MG63 (cell line): ENCODE measurements at places on chromosomes 2 and 18.

- no peak for DNase-seq
These were observed 268.4 kb downstream of the IRS1 start for GRCh38 chr2:226531061-226531810.

GRCh38 chr2:611519-611918, 65.7 kb downstream of the TMEM18 start:
- DNase-seq: no peak

DNA sequence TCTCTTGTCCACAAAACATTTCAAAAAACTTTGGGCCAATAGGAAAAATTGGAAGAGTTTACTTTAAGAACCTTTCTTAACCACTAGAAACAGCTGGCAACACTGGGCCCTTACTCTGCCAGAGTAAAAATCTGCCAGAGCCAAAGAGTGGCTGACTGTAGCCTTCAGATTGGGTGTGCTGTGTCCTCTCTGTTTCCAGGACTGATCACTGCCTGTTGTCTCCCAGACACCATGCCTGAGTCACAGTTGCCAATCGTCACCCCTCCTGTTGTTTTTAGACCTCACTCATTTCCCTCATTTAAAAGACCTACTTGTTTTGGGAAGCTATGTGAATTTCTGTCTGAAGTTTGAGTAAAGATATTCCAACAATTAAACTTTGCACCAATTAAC, 159.1 kb downstream of the PPP1R1C start:
- DNase-seq: peak; percentile 63

- no peak for DNase-seq
These were observed 156.5 kb downstream of the ARL6IP6 start for GRCh38 chr2:152874955-152875354.

DNA sequence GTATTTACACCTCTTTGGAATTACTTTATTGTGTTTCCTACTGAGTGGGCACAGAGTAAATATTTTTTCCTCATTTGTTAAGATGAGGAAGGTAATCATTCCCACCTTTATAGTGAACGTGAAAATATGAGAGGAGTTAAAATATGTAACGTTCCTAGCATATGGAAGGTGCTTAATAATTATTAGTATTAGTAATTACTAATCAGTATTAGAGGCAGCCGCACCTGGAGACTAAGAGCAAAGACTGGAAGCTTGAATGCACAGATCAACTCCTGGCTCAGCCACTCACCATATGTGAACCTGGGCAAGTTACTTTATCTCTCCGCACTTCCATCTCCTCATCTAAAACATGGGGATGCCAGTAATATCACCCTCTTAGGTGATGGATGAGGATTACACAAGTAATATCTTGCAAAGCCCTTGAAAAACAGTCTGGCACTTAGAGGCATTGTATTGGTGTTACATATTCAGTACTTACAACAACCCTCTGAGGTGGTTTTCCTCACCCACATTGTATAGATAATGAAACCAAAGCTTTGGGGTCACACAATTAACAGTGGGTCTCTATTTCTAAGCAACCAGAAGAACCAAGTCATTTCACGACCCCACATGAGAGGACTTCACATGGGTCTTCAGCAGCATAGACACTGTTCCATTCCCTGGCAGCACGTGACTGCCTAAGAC, 100.3 kb upstream of the KCTD1 start:
- no peak for DNase-seq

DNA sequence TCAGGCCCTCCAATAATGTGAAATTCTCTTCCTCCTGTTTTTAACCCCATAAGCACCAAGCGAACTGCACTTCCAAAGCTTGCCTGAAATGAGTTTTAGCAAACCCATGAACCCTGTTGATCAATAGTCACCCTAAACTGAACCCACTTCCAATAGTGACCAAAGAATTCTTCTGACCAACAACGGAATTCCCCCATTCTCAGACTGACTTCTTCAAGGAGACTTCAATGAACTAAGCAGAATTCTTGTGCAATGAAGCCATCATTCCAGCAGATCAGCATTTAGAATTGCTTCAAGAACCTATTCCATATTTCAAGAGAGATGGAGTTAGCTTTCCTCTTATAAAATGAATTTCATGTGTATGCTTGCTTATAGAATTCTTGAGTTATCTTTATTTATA, 176.9 kb upstream of the FN1 start:
- no peak for DNase-seq

DNA sequence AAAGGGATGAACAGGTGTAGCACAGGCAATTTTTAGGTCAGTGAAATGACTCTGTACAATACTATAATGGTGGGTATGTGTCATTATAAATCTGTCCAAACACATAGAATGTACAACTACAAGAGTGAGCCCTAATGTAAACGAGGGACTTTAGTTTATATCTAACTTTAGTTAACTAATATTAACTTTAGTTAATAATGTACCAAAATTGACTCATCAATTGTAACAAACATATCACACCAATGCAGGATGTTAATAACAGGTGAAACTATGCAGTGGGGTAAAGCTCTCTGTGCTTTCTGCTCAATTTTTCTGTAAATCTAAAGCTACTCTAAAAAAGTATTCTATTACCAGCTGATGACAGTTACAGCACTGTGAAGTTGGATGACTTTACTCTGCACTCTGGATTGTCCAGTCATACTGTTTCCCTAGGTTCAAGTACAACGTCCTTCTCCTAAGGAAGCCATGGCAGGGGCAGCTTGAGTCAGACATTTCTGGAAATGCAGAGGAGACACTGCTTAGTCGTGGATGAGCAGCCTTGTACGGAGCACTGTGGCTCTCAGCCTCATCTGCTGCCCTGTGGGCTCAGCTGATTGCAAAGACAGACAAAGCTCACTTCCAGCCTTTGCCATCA, 26.1 kb downstream of the TGFA start:
- DNase-seq: no peak

- DNase-seq: no peak
These were observed 41.0 kb downstream of the CROCC2 start for GRCh38 chr2:240947176-240947575.

- peak; percentile 12 for DNase-seq
These were observed 7.1 kb downstream of the PCBP1 start for GRCh38 chr2:70094171-70094977.

- DNase-seq: no peak
These were observed 558 bp downstream of the FBXO41 start for GRCh38 chr2:73283545-73284295.

DNA sequence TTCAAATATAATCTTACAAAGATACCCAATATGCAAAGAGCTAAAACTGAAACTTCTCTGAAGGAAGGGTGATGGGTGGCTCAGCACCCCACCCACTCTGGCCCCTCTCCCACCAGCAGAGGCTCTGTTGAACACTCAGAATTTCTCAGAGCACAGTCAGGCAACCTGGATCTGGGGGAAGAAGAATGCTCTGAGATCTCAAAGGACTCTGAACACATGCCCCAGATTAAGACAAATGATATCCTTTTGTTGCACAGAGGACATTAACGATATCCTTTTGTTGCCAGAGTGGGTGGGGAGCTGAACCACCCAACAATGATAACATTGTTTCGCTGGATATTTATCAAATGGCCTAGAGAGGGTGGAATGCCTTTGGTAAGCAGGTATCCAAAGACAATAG, 104.8 kb downstream of the LBH start:
- DNase-seq: no peak

GRCh38 chr2:191748528-191749180, 70.7 kb downstream of the NABP1 start:
- no peak for DNase-seq

- peak; percentile 95 for DNase-seq
These were observed 105.0 kb upstream of the SMAD7 start for GRCh38 chr18:49055754-49056172.

- DNase-seq: no peak
These were observed 18.5 kb upstream of the POLI start for GRCh38 chr18:54250846-54251261.

DNA sequence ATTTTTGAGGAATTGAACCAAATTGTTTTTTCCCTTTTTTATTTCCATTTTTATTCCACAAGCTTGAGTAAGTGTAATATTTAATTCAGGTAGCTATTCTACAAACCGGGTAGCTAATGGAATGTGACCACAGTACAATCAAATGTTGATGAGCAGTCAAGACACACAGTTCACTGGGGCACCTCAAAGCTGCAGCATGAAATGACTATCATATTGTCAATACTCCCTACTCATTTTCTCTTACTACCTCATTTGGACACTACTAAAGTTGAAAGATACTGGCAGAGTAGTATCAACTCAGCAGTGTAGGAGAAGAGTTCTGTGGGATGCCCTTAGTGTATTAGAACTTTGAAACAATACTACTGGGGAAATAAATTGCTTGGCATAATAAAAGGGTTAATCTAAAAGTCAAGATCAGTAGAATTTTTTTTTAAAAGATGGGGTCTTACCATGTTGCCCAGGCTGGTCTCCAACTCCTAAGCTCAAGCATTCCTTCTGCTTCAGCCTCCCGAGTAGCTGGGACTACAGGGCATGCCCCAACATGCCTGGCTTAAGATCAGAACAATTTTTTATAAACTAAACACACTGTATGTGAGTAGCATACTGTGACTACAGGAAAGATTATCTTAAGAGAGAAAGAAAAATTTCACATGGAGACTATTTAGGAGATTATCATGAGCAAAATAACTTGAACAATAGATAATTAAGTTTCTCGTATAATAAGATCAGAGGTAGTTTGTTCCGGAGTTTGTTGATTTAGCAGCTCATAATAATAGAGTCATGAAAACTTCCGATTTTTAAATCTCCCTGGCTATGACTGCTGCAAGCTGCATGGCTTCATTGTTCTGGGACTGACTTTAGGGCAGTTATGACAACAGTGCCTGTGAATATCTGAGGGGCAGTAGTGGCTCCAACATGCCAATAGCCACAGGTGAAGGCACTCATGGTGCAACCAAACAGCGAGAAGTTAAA, 43.7 kb downstream of the MYO3B start:
- no peak for DNase-seq

DNA sequence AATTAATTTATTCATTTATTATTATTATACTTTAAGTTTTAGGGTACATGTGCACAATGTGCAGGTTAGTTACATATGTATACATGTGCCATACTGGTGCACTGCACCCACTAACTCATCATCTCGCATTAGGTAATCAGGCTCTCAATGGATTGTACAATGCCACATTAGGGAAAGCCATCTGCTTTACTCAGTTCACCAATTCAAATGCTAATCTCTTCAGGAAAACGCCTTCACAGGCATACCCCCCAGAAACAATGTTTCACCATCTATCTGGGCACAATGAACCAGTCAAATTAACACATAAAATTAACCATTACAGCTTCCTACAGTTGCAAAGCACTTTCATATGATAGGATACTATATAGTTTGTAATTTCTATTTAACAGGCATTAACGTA, 84.8 kb upstream of the DNAJC10 start:
- DNase-seq: no peak

GRCh38 chr2:231568785-231569435, 23.8 kb upstream of the TEX44 start:
- DNase-seq: no peak

DNA sequence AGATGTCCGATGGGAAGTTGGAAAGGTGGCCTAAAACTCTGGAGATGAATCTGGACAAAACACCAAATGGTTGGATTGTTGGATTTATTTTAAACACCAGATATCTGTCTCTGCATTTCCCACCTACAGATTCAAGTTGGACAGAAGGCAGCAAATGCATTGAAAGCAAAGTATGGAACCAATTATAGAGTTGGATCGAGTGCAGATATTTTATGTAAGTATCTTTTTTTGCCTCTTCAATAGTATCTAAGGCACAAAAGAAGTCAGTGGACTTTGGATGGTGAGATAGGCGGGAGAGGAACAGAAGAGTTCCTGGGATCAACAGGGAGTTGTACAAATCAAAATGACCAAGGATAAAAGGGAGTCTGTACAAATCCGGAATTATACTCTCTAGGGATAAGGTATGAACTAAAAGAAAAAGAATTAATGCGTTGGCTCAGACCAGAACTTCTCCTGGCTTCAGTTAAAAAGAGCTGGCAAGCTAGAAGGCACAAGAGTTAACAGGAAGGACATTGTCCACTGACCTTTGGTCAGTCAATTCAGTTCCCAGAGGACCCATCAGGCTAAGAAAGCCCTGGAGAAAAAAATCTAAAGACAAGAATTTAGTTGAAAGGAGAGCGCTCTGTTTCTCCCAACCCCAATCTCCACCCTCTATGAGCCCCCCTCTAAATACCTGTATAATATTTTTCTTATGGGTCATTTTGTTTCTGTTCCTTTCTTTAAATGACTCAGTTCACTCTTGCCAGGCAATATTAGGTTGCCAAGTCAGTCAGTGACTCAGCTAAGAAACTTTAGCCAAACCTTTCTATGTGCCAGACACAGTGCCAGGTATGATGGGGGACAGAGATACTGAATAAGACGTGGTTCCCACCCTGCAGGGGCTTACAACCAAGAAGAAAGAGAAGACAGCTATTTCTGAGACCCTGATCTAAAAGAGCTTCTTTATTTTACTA, 29.1 kb downstream of the CPO start:
- DNase-seq: peak; percentile 26

DNA sequence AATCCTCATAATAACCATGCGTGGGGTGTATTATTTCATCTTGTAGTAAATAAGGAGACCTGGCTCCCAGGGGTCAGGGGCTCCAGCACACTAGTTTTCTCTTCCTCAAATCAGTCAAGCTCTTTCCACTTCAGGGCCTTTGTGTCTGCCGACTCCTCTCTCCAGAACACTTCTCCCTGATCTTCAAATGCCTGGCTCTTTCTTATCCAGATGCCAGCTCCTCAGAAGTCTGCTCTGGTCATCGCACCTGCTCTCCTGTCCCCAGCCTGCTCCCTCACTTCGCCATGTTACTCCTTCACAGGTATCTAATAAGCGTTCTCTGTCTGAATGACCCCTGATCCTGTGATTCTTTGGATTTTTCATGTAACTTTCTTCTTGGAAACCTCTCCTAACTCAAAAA, 62.0 kb downstream of the GYPC start:
- DNase-seq: no peak
